ENCODE measurements at places on chromosomes 7 and 10.

DNA sequence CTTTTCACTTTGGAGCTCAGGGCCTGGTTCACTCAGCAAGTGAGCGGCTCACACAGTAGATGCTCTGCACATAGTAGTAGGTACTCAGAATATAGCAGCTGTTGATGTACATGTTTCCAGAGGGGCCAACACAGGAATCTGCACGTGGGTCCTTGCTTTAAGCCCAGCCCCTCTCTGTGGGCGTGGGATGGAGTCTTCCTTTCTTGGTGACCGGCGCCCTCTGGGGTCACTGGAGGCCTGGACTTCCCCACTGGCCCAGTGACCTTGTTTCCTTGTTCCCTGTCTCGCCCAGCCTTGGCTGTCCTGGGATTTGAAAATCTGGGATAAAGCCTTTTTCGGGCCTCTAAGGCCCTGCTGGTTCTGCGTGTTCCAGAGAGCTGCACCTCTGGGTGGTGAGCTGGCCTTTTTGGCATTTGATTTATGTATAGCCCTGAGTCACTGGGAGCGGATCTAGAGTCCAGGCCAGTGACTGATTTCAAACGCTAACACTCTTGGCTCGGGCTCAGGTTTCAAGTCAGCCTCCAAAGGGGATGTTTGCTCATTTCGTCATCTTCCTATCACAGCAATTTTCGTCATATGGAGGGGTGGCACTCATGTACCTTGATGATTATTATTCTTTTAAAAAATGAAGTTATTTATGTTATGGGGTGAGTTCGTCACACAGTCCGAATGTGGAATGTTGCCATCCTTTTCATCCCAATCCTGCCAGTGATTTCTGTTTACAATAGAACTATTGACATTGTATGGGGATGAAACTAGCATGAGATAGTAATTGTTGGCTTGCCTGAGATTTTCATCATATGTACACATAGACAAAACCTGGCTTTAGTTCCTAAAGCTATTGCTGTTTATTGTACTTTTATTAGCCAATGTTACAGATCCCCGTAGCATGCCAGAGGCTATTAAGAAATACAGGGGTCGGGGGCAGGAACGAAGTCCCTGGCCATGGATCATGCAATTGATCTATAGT is 65.5 kb downstream of the CUX1 start:
- no peak for DNase-seq

GRCh38 chr7:121385800-121386179 is 10.3 kb downstream of the FAM3C start:
- no peak for DNase-seq

DNA sequence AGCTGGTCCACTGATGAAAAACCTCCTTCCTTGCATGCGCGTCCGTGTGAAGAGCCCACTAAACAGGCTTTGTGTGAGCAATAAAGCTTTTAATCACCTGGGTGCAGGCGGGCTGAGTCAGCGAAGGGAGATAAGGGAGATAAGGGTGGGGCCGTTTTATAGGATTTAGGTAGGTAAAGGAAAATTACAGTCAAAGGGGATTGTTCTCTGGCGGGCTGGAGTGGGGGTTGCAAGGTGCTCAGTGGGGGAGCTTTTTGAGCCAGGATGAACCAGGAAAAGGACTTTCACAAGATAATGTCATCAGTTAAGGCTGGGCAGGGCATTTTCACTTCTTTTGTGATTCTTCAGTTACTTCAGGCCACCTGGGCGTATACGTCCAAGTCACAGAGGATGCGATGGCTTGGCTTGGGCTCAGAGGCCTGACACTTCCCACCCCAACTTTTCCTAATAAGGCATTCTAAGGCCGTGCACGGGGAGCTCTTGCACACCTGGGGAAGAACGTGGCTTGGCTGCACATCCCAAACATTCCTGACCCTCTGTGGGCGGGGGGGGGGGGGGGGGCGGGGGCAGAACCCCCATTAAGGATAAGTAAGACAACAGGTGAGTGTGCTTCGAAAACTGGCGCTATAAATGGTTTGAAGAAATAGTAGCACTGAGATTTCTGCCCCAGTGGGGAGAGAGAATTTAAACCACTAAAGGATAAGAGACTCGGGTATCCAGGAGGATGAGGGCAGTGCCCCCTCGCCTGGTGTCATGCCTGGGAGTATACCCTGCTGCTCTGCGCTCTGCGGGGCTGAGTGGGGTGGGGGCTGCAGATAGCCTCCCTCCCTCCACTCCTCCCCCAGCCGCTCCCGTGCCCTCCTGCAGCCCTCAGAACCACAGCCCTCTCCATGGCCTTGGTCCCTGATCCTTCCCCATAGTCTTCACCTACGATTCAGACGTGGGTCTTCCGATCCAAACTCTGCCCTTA is 217.6 kb downstream of the MLLT10 start:
- no peak for DNase-seq

GRCh38 chr10:78210976-78211375 is 177.3 kb downstream of the RPS24 start:
- no peak for DNase-seq

- no peak for DNase-seq
These were observed 3.3 kb downstream of the AHR start for GRCh38 chr7:17301471-17302456.

DNA sequence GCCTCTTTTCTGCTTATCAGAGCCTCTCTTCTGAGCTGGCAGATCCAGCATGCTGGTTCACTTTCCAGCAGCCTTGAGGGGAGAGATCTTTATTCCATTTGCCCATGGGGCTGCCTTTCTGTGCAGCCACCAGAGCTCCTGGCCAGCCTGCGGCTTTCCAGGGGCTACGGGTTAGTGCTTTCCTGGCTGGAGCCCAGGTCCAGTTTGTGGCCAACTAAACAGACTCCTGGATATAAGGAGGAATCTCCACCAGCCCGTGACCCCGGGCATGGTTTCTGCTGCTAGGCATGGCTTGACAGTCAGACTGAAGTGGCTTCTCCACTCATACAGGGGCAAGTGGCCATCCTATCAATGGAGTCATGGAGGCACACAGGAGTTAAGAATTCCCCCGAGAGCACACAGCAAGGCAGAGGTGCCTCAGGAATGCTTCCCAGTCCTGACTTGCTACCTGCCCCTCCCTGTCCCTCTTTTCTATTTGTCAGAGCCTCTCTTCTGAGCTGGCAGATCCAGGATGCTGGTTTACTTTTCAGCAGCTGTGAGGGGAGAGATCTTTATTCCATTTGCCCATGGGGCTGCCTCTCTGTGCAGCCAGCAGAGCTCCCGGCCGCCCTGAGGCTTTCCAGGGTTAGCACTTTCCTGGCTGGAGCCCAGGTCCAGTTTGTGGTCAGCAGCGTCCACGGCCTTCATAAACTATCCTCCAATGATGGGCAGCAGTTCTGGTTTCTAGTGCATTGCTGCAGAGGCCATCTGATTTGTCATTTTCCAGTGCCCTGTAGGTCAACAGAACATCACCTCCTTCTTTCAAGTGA is 35.9 kb downstream of the TSPAN15 start:
- no peak for DNase-seq

DNA sequence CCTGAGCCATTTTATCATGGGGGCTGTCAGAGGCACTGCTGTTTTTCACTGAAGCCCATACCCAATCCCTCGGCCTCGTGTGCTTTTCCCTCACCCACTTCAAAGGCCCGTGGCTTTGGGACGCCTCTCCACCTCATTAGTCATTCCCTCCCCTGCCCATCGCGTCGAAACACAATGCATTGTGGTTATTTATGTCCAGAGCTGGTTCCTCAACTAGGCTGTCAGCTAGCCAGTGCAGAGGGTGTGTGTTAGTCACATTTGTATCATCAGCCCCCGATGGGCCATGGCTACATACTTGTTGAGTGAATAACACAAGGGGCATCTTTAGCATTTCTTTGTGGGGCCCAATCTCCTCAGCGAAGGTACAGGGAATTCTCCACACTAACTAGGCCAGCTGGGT is 3.8 kb upstream of the CRCP start:
- DNase-seq = no peak

DNA sequence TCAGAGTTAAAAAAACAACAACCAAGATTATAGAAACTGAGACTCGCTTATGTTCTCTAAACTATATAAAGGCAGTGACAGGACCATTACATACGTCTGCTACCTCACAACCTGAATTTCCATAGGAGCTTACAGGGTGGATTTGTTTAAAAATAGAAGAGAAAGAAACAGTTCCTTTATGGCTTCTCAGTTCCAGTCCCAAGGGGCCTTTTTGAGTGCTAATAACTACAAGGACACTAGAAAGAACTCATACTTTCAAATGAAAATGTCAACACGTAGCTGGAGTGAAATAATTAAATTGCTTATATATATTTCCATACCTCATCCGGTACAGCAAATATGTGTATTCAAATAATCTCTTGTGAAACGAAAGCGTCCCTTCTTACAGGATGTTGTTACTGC is 19.7 kb downstream of the TSPAN12 start:
- DNase-seq = no peak

GRCh38 chr7:91408388-91409154 is 144.3 kb downstream of the FZD1 start:
- no peak for DNase-seq

- DNase-seq = no peak
These were observed 9.6 kb upstream of the ZMIZ1 start for GRCh38 chr10:79058899-79059841.

- no peak for DNase-seq
These were observed 11.5 kb downstream of the RBM17 start for GRCh38 chr10:6100370-6100769.

Data from effector memory CD4-positive, alpha-beta T cell (primary cell).